ENCODE measurements at places on chromosomes 11 and 22.

- no peak for DNase-seq
Observed at GRCh38 chr22:48376428-48376827, 1451.2 kb downstream of the BRD1 start.

DNA sequence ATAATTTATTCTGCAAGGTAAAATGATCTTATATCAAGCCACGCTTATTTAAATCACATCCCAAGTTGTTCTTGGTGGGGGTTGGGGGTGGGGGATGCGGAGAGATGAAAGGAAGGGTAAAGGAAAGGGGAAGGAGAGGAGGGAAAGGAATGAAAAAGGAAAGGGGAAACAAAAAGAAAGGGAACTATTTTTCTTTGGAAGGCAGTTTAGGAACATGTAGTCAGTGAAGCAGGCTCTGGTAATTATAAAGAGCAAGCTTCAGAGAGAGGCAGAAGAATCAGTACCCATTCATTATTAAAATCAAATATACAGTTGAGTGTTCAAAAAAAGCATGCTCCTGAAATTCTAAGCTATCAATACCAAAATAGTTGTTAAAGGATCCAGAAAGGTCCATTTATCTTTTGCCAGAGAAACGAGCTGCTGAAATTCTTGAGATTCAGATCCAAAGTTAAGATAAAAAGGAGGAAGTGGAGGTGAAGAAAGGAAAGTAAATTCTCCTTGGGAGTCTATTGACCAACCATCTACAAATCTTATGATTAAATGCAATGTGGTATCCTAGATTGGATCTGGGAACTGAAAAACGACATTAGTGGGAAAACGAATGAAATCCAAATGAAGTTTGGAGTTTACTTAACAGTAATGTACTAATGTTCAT lies 107.4 kb downstream of the SGSM3 start:
- no peak for DNase-seq

DNA sequence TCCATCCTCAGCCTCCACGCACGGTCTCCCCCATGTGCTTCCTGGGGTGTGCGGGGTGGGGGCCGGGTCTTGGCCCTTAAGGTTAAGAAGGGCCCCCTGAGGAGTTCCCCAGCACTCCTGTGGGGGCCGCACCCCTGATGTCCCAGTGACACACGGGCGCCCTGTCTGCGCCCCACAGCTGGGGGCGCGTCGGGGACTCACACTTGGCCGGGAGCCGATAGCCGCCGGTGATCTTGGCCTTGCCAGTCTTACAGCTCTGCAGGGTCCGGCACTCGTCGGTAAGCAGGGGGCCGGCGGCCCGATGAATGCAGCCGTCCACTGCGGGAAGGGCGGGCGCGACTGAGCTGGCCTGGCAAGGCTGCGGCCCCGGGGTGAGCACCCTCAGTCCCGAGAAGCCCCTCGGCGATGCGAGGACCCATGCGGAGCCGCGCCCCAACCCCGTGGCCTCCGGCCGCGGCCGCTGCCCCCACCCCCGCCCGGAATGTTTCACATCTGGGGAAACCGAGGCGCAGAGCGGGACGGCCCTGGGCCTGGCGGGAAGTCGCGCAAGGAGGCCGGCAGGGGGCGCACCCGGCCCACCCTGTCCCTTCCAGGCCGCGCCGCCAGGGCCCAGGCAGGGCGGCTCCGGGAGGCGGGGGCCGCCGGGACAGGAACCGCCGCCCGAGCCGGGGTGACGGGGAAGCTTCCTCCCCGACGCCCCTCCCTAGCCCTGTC lies 13.9 kb downstream of the OTUB1 start:
- peak; percentile 84 for DNase-seq

DNA sequence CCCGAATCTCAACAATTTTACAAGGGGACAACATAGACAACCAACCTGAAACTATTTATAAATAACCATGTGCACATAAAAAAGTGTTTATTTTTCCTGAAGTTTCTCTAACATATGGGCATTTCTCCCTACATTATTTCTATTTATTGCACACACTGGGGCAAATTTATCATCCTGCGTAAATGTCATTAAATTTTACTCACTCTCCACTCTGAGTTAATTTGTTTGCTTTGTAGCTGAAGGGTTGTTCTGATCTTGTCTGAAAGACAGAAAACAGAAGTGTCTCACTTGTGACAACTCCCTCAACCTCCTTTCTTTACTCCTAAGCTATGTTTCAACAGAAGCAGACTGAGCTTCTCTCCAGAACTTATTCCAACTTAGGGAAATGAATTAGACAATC lies 194.2 kb downstream of the HIPK3 start:
- no peak for DNase-seq

- no peak for DNase-seq
Observed at GRCh38 chr11:81852896-81853295, 880.8 kb downstream of the FAM181B start.

GRCh38 chr11:80718611-80719291 lies 1277.9 kb upstream of the TENM4 start:
- DNase-seq, result no peak

DNA sequence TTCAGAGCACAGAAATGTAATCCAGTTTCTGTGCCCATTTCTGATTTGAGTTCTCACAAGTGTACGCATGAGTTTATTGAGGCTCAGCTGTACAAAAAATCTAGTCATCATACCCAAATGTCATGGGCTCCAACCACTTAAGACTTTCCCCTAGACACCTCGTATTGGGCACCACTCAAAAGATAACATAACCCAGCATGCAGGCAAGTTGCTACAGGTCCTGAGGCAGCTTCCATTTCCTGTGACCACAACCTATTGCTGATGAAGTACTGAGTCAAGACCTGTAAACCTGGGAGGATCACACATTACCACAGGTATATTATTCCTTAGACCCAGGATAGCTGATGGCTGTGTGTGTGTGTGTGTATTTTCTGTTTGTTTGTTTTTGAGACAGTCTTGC lies 95.2 kb downstream of the MRTFA start:
- DNase-seq, result no peak

DNA sequence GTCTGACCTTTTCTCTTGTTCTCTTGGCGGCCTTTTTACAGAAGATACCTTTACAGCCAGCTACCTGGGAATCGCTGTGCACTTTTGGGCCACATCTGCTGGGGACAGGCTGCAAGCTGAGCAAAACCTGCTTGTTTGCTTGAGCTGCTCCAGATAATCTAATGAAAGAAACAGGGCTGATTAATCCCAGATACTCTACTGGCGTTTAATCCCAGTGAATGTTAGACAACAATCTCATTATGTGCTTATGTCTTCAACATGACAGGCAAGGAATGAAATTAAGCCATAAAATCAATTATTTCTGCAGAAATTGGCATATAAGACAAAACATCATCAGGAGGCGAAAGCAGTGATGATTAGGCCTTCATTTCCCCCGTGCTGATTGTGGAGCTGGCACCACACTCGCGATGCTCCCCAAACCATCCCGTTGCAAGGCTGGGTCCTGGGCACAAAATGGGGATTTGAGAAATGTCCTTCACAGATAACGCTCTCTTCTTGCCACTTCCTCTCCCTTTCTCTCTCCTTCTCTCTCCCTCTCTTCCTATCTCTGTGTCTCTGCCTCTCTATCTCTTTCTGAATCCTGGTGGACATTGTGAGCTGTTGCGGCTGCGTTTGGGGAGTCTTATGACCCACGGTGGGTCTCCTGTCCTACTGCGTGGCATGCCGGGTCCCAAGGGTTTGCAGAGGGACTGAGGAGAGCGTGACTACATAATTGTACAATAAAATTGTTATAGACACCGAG lies 1053.8 kb downstream of the TBC1D22A start:
- no peak for DNase-seq

- DNase-seq, result no peak
Observed at GRCh38 chr11:80521592-80521991, 1080.8 kb upstream of the TENM4 start.

GRCh38 chr22:30694171-30694639 lies 469 bp upstream of the OSBP2 start:
- DNase-seq, result peak; percentile 57

DNA sequence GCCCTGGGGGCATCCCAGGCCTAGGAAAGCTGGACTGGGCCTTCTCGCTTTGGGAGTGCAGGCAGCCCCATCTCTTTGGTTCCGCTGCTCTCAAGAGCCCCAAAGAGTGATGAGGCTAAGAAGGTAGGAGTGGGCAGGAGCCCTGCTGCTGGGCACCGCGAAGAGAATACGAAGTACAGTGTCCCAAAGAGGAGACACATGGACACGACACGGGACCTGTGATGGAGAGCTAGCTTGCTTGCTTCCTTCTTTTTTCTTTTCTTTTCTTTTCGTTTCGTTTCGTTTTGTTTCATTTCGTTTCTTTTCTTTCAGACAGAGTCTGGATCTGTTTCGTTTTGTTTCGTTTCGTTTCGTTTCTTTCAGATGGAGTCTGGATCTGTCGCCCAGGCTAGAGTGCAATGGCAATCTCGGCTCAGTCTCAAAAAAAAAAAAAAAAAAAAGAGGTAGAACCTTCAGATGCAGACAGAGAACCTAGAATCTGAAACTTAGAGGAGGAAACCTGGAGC lies 10.6 kb downstream of the MGAT3 start:
- no peak for DNase-seq

GRCh38 chr11:126155402-126156187 lies 55.9 kb downstream of the RPUSD4 start:
- no peak for DNase-seq

DNA sequence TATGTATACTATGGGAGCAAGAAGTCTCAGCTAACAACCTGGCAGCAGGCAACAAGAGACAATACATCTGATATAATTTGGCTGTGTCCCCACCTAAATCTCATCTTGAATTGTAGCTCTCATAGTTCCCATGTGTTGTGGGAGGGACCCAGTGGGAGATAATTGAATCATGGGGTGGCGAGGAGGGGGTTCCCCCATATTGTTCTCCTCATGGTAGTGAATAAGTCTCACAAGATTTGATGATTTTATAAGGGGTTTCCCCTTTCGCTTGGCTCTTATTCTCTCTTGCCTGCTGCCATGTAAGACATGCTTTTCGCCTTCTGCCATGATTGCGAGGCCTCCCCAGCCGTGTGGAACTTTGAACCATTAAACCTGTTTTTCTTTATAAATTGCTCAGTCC lies 6.2 kb downstream of the DNAJC24 start:
- no peak for DNase-seq

DNA sequence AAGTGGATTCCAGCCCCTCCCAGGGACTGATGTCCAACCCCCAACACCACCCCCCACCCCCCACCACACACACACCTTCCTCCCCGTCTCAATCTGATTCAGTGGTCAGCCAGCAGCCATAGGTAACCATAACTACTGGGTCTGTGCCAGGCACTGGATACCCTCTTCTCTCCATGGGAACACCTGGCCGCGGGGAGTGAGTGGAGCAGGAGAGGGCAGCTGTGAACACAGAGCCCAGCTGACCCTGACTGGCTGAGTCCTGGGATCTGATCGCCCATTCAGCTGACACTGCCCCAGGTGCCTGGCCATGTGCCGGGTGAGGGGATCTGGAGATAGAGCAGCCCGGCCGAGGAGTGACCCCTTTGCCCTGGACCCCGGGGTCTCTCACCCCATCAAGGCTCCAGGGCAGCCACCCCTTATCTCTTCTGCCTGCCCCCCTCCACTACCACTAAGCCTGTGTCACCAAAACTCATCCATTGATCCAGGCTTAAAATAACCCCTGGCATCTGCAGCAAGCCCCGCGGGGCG lies 2.6 kb upstream of the SHISA8 start:
- DNase-seq, result no peak

DNA sequence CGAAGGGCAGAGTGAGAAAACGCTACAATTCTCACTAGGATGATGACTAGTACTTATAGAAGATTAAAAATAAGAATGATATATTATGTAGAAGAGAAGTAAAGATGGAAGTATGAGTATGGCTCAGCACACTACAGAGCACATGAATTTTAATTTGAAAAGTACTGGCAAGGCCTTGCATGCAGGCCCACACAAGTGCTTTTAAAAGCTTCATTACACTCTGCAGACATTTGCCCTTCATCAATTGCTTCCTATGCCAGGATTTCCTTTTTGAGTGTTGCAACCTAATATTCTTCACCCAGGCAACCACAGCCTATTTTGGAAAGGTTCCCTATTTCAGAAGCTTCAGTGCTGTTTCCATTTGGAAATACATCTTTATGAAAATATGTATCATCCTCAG lies 81.1 kb downstream of the LARGE2 start:
- DNase-seq, result no peak

DNA sequence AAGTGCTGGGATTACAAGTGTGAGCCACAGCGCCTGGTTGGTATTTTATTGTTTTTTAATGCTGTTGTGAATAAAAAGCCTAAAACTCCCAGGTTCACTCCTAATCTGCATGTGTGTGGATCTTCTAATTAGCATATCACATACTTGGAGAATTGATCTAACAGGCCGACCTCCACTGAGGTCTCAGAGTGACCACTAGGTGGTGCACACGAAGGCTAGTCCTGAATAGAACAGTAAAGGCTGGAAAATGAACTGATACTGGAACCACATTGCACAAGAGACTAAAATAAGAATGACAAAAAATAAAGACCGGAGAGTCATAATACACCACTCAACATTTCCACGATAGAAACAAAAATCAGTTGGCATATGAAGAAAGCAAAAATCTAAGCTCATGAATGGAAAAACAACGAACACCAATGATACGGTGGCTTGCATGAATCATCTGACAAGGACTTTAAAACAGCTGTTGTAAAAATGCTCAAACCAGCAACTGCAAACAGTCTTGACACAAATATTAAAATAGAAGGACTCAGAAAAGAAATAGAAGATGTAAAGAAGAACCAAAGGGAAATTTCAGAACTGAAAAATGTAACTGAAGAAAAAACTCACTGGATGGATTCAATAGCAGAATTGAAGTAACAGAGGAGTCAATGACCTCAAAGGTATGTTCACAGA lies 19.2 kb downstream of the PIM3 start:
- DNase-seq, result peak; percentile 15

- DNase-seq, result no peak
Observed at GRCh38 chr11:104602643-104603042, 295.6 kb downstream of the CASP12 start.

- no peak for DNase-seq
Observed at GRCh38 chr11:129770993-129771392, 44.7 kb upstream of the TMEM45B start.

DNA sequence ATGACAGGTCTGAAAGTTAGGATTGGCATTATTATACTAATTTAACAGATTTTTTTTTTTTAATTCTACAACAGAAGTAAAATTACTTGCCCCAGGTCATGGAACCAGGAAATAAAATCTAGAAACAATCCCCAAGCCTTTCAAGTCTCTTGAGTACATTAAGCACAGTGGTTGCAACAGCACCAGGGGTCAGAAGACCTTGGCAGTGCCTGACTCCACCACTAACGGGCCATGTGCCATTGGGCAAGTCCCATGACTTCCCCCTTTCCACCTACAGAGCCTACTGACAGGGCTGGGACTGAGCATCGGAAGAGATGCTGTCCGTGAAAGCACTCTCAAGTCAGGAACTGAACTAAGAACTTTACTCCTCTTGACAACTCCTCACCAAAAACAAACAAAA lies 98.6 kb upstream of the AKIP1 start:
- no peak for DNase-seq
